ENCODE measurements at places on chromosomes 13 and 19. TPM values are rescaled to one million over a fixed set of nuclear protein-coding genes. Genes with fewer than 3 reads are reported as not detected.

DNA sequence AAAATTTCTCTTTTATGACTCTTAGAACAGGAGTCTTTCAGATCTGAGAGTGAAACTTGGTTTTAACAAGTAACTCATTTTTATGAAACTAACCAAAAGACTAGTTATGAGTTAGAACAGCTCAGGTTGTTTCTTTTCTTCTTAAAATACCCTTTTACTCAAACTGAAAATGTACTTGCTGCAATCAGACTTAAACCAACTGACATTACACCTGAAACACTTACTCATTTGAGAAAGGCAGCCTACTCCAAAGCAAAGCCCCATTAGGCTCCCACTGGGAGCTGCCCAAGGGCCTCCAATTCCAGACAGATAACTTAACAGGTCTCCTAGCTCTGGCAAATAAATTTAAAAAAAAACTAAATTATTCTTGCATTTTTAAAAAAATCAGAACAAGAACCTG is 3.6 kb downstream of the FOXO1 start:
- DNase-seq, result no peak

GRCh38 chr13:66996503-66996902 is 233.6 kb downstream of the PCDH9 start:
- DNase-seq, result no peak

DNA sequence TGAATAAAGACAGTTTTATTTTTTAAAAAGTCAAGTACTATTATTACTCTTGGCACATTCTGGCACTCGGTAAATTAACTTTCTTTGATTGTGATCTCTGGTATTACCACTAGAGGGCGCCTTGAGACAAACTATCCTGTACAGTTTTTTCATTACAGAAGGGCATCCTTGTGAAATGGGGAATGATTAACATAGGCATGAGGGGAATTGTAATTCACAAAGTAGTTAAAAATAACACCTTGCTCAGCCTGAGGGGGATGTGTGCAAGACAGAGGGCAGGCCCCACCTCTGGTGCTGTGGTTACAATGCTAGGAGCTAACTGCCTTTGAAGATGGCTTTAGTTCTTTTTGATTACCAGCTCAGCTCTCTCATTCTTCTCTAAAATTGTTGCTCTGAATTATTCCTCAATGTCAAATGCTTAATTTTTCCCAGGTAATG is 24.2 kb upstream of the C1QTNF9B start:
- DNase-seq, result peak; percentile 70

GRCh38 chr19:49155820-49156346 is 687 bp upstream of the HRC start:
- DNase-seq, result no peak

GRCh38 chr19:13748169-13748828 is 16.0 kb upstream of the MRI1 start:
- DNase-seq, result no peak

DNA sequence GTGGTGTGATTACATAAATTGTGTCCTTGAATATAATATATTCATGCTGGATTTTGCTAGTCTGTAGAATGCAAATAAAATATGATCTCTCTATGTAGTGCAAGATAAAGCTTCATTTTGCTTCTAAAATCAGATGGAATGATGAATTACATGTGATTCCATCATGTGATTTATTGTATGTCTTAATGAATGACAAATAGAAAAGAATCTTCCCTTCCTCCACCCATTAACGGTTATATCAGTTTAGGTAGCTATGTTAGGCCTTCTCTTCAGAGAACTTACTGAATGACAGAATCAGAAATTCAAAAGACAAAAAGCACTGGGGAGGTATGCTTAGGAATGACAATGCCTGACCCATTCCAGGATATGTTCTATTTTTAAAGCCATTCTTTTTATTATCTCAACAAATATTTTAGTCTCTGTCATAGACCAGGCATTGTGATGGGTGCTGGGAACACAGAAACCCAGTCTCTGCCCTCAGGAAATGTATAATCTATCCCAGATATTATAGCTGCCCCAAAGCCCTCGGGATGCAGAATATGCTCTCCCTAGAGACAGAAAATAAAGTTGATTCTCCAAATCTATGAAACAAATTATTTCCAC is 90.6 kb downstream of the TEX26 start:
- DNase-seq, result no peak

DNA sequence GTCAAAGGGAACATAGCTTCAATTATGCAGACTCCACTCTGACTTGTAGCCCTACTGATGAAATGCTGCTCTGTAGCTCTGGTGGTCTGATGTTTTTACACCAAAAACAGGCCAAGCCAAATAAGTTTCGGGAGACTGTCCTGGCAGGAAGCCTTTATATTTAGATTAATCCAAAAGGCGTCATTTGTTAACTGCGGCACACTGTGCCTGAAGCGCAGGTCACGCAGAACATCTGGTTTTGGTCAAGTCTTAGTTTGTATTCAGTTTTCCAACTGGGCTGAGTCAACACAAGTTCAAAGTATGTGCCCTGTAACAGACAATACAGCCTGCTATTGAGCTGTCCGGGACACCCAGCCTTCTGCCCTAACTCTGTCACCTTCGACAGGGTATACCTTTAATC is 154.6 kb upstream of the IPO5 start:
- DNase-seq, result no peak

DNA sequence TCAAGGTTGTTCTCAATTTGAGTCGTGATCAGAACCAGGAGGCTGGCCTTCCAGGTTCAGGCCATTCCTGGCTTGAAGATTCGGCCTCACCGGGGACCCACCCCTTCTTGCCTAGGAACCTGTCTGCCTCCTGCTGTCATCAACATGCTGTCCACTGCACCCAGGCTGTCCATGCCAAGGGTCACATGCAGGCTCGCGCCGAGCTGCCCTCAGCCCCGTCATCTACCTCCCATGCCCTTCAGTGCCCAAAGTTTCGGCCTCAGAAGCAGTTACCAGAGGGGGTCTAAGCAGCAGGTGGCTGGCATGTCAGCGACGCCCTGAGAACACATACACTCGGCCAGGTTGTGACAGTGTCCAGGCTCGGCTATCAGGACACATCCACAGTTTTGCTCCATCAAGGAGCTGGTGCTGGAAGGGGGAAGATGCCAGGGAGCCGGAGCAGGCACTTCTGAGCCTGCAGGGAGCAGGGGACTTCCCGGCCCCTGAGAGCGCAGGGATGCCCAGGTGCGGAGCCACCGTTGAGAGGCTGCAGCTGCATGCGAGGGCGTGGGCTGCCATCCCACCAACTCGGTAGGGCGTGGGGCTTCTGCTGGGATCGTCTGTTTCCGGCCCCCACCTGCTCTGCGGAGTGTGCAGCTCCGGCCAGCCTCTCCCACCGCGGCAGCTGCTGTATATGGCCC is 590.9 kb upstream of the SLITRK5 start:
- DNase-seq, result no peak

DNA sequence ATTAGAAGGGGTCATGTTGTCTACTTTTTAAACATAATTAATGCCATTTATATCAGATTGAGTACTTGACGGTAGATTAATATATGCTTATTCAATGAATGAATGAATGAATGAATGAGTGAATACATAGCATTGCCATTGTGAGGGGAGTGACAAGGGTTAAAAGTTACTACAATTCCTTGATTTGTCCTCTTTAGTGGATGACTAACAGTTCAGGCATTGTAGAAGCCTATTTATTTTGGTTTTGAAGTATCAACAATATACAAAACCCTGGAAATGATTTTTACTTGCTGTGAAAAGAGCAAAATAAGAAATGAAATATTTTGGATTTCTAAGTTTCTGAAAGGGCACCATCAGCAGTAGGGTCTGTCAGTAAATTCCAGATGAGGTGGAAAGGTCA is 122.7 kb downstream of the CYSLTR2 start:
- DNase-seq, result no peak

DNA sequence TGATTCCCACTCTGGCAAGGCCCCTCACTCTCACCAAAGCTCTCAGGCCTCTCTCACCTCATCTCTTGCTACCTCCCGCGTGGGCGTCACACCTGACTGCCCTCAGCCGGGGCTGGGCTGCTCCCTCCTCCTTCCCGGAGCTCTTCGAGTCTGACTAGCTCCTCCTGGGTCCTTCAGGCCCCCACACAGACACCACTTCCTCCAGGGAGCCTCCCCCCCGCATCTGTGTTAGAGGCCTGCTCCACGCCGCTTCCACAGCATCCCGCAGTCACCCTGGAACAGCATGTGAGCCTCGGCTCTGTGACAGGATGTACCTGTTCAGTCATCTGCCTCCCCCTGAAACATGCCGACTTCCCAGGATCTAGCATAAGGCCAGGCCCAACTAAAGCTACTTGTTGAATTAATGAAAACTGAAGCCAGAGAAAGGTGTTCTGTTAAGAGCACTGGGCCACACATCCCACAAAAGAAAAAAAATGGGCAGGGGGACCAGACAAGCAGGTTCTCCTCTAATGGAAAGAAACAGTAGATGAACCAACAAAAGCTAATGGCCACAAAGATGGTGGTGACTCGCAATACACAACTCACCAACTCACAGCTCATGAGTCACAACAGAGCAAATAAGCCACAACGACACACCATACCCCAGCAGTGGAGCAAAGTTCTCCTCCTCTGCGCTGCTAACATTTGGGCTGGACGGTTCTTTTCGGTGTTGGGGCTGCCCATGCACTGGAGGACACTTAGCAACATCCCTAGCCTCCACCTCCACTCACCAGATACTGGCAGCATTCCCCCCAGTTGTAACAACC is 3.0 kb downstream of the PPP6R1 start:
- DNase-seq, result no peak

GRCh38 chr19:28687296-28687695 is 525.7 kb downstream of the UQCRFS1 start:
- no peak for DNase-seq

- DNase-seq, result no peak
Measured at GRCh38 chr19:15609261-15609660, 5.8 kb upstream of the CYP4F8 start.

- no peak for DNase-seq
Measured at GRCh38 chr13:77415253-77416071, 88.6 kb upstream of the MYCBP2 start.

DNA sequence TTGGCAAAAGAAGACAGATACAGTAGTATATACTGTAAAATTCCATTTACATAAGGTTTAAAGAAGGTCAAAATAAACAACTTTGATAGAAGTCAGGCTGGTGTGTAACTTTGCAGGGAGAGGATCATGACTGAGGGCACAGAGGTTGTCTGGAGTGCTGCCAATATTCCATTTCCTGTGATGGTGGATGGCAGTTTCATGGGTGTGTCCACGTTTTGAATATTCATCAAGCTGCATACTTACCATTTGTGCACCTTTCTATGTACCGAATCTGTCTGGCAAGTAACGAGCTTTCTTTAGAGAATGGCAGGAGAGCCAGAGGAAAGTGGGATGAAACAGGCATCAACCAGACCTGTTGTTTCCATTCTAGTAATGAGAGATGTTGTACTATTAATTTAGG is 420.5 kb upstream of the HTR2A start:
- DNase-seq, result no peak

- no peak for DNase-seq
Measured at GRCh38 chr19:33303791-33304345, 1.5 kb upstream of the CEBPA start.

DNA sequence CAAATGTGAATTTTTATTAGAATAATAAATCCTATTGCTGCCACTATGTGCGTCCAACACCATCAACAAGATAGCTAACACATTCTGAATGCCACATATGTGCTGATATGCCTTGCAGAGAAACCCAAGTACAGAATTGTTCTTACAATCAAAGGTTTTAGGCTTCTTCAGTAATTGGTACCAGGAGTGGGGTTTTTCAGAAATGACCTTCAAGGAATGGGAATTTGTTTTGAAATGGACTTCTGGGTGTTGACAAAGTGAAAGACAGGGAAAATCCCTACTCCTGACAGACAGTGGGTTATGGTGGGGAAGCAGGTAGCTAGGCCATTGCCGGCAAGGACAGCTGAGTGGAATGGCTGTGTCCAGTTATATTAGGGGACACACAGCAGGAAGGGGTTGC is 5.7 kb downstream of the SYT3 start:
- no peak for DNase-seq

GRCh38 chr13:69545551-69545950 is 562.1 kb upstream of the ATXN8OS start:
- DNase-seq, result no peak

- DNase-seq, result no peak
Measured at GRCh38 chr13:100518394-100519062, 70.1 kb downstream of the GGACT start.

GRCh38 chr19:38267761-38268483 is 3.5 kb downstream of the SPINT2 start:
- no peak for DNase-seq

DNA sequence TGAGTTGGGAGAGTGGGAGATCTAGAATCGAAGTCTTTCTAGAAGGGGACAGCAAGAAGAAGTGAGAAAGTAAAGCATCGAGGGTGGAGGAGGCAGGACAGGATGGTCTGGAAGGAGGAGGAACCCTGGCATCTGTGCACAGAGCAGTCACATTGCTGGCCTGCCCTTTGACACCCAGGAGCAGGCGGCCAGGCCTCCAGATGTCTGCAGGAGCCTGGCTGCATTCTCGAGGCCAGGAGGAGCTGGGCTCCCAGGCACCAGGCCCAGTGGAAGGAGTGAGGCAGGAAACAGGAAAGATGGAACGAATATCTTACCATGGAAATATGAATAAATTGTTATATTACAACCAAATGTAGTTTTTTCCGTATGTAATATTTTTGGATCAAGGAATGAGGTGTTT is 27.7 kb upstream of the ARGLU1 start:
- no peak for DNase-seq

GRCh38 chr13:73816702-73817101 is 317.5 kb downstream of the KLF12 start:
- no peak for DNase-seq

DNA sequence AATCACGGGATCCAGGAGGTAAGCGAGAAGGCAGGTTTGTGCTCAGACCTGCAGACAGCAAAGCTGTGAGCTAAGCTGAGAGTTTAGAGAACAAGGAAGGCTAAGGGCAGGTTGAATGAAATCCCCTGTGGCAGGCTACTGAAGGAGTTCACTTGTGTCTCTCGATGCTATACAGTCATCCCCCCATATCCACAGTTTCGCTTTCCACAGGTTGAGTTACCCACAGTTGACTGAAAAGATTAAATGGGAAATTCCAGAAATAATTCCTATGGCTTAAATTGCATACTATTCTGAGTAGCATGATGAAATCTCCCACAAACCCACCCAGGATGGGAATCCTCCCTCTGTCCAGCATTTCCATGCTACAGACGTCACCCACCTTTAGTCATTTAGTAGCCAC is 49.6 kb downstream of the ABCC4 start:
- DNase-seq, result no peak

The C5AR1 gene
- not detected for total RNA-seq

The ZNF8 gene
- 9.4 TPM for total RNA-seq

The ZNF726 gene
- 3.1 TPM for total RNA-seq

The THSD8 gene
- not detected for total RNA-seq

The NFIC gene
- 31.6 TPM for total RNA-seq

The AXL gene
- 128 TPM for total RNA-seq

The KCNN1 gene
- 4.7 TPM for total RNA-seq

The ZNF324B gene
- 5.8 TPM for total RNA-seq

The ZNF547 gene
- 6.0 TPM for total RNA-seq

The ELOF1 gene
- 67.3 TPM for total RNA-seq
